KBM-7 (cell line): ENCODE measurements at places on chromosomes 5 and 9.
A peak's percentile ranks its signal among the peaks of the same experiment; 100 is the strongest.

DNA sequence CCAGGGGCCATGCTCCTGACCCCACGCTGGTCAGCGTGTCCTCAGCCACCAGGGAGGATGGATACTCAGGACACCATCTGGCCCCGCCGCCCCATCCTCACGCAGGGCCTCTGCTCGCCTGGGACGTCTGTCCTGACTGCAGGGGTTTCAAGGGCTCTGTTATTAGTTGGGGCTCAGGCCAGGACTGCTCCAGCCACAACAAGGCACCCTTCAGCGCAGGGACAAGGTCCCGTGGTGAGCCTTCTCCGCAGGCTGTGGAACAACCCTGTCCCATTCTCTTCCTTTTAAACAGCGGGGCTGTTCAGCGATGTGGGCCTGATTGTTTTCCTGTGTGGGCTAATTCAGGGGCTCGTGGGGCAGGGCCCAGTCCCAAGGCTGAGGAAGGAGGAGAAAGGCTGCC is 61.6 kb downstream of the SEMA4D start:
- no peak for DNase-seq

DNA sequence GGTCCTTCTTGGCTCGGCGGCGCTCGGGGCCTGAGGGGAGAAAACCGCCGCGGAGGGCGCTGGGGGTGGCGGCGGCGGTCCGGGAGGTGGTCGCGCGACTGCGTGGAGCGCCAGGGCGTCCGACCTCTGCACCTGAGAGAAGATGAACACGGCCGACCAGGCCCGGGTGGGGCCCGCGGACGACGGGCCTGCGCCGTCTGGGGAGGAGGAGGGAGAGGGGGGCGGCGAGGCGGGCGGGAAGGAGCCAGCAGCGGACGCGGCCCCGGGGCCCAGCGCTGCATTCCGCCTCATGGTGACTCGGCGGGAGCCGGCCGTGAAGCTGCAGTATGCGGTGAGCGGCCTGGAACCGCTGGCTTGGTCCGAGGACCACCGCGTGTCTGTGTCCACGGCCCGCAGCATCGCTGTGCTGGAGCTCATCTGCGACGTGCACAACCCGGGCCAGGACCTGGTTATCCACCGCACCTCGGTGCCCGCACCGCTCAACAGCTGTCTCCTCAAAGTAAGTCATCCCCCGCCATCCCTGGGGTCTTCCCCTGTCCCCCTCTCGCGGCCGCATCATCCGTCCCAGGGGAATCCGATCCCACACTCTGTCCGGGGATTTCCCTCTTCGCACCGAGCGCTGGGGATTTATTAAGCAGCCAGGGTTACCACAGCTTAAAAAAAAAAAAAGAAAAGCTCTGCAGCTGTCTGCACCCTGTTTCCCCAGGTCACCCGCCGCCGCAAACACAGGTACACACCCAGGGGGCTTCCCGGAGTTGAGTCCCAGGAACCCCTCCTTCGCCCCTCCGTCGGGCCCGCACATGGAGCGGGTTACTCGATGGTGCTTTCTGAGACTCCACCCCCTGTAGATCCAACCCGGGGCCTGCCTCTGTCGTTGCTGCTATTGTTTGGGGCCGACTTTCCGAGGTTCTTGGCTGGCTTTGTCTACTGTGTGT is at the start of gene GTF3C4:
GTF3C4 (plus strand) TSS at position 8 of the 935 bp plus-strand sequence; CDS start at position 143, 135 bp downstream.
- DNase-seq: peak; percentile 51

DNA sequence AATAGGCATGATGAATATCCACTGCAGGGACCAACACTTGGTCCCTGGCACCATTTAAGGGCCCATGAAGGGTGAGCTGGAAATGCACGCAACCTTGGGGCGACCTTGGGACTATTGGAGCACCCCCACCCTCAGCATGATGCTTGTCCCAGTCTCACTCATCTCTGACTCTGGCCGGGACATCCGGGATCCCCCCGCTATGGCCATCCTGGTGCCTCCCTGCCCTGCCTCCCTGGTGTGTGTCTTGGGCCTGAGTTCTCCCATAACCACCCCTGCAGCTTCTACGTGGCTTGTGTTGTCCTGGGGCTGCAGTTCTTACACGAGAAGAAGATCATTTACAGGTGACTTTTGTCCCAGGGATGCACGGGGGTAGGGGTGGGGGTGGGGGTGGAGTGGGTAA is 5.9 kb downstream of the ZDHHC12 start:
- no peak for DNase-seq

DNA sequence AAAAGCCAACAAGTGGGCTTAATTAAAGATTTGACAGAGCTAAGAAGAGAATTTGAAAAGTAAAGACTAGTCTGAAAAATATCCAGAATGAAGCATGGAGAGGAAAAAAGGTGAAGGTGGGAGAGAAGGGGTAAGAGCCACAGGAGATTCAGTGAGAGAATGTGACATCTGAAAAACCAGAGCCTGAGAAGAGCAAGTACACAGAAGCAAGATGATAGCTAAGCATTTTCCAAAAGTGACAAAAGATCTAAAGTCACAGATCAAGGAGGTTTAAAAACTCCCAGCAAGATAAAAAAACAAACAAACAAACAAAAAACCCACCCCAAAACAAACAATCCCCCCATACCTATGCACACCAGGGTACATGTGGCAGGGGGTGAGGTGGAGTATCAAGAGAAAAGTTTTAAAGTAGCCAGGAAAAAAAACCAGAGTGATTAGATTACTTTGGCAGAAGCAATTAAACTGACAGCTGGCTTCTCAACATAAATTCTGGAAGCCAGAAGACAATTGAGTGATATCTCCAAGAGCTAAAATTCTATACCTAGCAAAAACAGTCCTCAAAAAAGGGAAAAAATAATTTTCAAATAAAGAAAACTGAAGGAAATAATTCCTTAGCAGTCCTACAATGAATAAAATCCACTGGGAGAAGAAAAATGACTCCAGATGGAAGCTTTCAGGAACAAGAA is 111.4 kb downstream of the RAPGEF6 start:
- DNase-seq: no peak

GRCh38 chr9:89675058-89675742 is 70.4 kb downstream of the GADD45G start:
- DNase-seq: no peak

DNA sequence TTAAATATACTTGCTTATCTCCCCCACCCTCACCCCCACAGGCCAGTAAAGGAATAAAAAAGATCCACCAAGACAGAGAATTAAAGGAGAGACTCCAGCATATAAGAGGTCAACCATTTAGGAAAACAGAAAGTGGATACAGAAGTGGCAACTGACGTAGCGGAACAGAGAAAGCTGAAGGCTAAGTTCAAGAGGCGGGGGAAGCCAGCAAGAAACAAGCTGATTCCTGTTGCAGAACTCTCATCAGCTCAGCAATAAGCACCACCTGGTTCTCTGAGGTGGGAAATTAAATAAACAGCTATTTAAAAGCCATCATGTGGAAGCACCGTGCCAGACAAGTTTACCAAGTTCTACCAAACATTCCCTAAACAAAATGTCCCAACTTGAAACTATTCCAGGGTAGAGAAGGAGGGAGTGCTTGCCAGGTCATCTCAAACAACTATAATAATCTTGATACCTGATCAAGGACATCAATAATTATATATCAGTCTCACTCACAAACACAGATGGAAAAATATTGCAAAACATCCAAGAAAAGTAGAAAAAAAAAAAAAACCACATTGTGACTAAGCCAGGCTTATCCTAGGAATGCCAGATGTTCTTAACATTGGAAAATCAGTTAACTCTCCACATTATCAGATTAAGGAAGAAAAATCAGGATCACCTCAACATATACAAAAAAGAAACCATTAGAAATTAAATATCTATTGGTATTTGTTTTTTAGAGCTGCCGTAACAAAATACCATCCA is 7.3 kb upstream of the ARL15 start:
- no peak for DNase-seq

DNA sequence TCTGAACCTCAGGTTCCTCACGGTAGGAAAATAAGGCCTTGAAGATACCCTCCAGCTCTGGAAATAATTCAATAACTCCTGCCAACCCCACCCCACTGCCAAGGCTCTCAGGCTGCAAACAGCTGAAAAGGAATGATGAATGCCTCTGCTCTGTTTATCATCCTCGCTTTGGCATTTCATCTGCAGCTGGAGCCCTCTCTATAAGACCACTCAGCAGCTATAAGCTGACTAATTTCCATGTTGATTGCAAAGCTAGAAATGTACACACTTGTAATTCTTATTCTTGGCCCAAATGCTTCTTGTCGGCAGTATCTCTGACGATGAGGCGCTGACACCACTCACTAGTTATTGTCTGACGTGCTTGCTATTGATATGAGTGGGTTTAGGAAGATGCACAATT is 408.4 kb upstream of the NMUR2 start:
- DNase-seq: no peak

GRCh38 chr5:57004800-57005199 is 52.9 kb upstream of the MIER3 start:
- DNase-seq: no peak

- DNase-seq: no peak
Observed at GRCh38 chr5:167355346-167355745, 936.1 kb upstream of the WWC1 start.

DNA sequence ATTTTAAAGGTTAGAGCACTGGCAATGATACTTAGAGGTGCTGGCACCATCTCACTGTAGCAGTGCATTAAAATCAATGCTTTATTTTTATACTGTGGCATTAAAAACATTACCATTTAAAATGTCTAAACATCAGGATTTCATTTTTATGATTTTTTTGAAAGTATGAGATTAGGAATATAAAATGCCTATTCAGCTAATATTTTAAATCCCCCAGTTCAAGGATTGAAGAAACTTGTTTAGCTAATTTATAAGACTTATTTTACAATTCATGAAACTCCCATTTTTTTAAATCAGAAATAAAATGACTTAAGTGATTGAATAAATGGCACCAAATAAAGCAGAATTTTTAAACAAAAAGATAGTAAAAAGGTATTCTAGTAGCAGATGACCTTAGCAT is 625.6 kb downstream of the RAB3C start:
- DNase-seq: no peak

DNA sequence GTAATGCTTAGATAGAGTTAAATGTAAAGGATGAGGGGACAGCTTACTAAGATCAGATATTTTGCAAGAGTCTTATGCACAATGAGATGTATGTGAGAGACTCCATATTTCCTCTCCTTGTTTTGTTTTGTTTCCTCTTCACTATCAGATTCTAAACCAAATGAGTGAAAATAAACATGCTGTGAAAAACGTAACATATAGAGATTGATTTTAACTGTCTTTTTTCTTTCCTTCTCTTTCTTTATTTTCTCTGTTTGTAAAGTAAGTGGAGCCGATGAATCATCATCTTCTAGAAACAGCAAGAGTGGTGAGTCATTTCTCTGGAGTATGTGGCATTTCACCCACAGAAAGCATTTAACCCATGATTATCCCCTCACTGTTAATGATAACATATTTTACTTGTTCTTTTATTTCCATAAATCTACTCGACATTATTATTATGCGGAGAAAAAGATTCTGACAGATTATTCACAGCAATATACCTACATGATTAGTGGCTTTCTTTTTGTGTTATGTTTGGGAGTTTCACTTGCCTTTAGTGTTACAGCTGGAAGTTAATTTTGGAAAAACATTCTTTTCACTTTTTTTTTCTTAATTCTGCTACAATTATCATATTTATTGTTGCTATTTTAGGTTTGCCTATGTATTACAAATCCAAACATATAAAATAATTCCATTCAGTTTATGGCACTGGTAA is 2.1 kb upstream of the ANXA1 start:
- DNase-seq: peak; percentile 61

GRCh38 chr9:2465921-2466460 is 155.6 kb upstream of the VLDLR start:
- no peak for DNase-seq

GRCh38 chr5:15566306-15566705 is 66.3 kb downstream of the FBXL7 start:
- DNase-seq: no peak

- no peak for DNase-seq
Observed at GRCh38 chr9:5945112-5945511, 54.4 kb downstream of the MLANA start.

- DNase-seq: no peak
Observed at GRCh38 chr5:157926977-157927376, 68.0 kb upstream of the CLINT1 start.

GRCh38 chr5:121408778-121409177 is 442.9 kb upstream of the FTMT start:
- no peak for DNase-seq

- no peak for DNase-seq
Observed at GRCh38 chr5:123097871-123098735, 9.1 kb downstream of the PRDM6 start.

DNA sequence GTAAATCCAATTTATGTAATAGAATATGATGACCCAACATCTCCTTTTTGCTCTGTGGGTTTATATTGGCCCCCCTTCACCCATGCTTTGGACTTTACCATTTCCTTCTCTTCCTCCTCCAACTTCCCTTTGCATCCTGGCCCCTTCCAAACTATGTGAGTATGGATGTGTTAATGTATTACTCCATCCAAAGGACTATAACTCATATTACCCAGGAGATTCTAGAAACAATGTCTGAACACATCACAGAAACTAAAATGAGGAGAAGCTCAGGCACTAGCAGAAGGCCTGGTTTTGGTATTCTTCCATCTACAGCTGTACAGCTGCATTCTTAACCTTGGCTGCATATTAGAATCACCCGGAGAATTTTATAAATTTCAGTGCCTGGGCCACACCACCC is 110.7 kb downstream of the PDE4D start:
- no peak for DNase-seq

GRCh38 chr9:77820293-77820954 is 172.3 kb upstream of the GNA14 start:
- no peak for DNase-seq

- DNase-seq: no peak
Observed at GRCh38 chr5:113190347-113190746, 213.7 kb downstream of the DCP2 start.

DNA sequence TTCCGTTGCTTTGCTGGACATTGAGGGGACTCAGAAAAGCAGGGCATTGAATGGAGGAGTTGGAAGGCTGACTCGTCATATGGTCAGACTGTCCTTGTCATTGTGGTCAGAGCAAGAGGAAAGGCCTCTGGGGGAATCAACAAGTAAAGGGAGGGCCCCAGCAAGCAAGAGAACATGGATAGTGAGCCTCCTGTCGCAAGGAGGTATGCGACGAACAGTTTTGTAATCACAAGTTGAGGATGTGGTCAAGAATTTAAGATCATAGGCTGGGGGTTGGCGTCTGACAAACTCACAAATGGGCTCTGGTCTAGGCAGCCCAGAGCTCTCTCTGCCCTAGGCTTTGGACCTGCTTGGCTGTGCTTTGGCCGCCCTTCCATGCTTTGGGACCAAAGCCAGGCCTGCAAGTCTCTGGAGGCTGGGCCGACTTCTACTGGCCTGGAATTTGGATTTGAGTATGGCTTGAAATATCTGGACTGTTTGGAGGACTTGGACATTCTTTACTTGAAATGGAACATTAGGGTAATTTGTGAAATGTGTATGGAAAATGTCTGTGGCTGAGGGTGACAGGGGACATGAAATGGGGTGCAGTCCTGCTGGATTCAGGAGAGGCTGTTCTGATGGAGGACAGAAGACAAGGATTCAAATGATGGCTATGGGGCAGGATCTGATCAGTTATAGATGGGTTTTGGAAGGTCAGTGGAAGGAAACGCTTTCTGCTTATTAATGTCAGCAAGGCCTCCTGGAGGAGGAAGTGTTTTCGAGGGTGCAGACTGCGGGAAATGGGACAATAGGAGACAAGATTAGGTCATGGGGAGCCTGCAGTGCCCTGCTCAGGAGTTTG is 19.2 kb upstream of the NDST1 start:
- DNase-seq: no peak

GRCh38 chr5:135221696-135222095 is 177.3 kb downstream of the MACROH2A1 start:
- no peak for DNase-seq
